ENCODE measurements at places on chromosomes 3 and 15. TPM values are rescaled to one million over a fixed set of nuclear protein-coding genes. Genes with fewer than 3 reads are reported as not detected.
A peak's percentile ranks its signal among the peaks of the same experiment; 100 is the strongest.

DNA sequence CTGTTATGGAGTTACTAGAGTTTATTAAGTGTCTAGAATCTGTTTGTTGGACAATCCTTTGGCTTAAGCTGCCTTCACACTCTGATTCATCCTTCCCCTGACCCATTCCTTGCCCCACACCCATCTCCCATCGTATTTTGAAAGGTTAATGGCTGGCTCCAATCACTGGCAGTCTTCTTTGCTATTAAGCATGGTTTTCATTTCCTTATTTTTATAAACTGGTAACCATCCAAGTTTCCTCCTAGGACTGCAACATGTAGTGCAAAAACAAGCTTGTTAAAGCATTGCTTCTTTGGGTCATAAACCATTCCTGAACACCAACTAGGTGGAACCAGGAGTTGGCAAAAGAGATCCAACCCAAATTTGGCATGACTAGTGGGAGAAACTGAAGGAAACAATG, 148.4 kb downstream of the DTWD1 start:
- H3K27ac ChIP-seq = no peak overlapping the region
- H3K36me3 ChIP-seq = no peaks in the 10 kb centered on the region
- DNase-seq = no peak
- H3K27me3 ChIP-seq = no peaks in the 10 kb centered on the region

TMC3 gene
- not detected for total RNA-seq

PLA1A gene
- not detected for total RNA-seq

GRCh38 chr15:32105258-32106241, 75.2 kb downstream of the CHRNA7 start:
- H3K27ac ChIP-seq = no peak overlapping the region
- DNase-seq = no peak
- H3K4me3 ChIP-seq = no peak overlapping the region
- H3K4me1 ChIP-seq = no peaks in the 10 kb centered on the region

NMNAT3 gene
- 5.7 TPM for total RNA-seq

- no peak for DNase-seq
- no peaks in the 10 kb centered on the region for H3K27me3 ChIP-seq
- H3K4me3 ChIP-seq = no peak overlapping the region
- no peak overlapping the region for H3K27ac ChIP-seq
Observed at GRCh38 chr3:21839592-21839991, 88.6 kb upstream of the ZNF385D start.

MYRIP gene
- total RNA-seq = 0.44 TPM

GRCh38 chr15:74530771-74531143, 10.3 kb upstream of the ARID3B start:
- no peaks in the 10 kb centered on the region for H3K36me3 ChIP-seq
- H3K27me3 ChIP-seq = no peaks in the 10 kb centered on the region
- no peak for DNase-seq
- peak overlapping the region; percentile 16 for H3K27ac ChIP-seq

GRCh38 chr3:152970851-152971250, 135.9 kb downstream of the P2RY1 start:
- DNase-seq = no peak
- H3K4me1 ChIP-seq = no peaks in the 10 kb centered on the region
- H3K4me3 ChIP-seq = no peak overlapping the region
- no peaks in the 10 kb centered on the region for H3K36me3 ChIP-seq
- no peak overlapping the region for H3K27ac ChIP-seq

GRCh38 chr3:108006881-108007331, 83.9 kb downstream of the CD47 start:
- H3K4me3 ChIP-seq = no peak overlapping the region
- DNase-seq = no peak
- peaks cover 6% of the 10 kb centered on the region for H3K4me1 ChIP-seq
- H3K27me3 ChIP-seq = no peaks in the 10 kb centered on the region
- H3K27ac ChIP-seq = no peak overlapping the region
- H3K36me3 ChIP-seq = no peaks in the 10 kb centered on the region

GOLGA8S gene
- 0.15 TPM for total RNA-seq

DPPA4 gene
- 0.27 TPM for total RNA-seq

DNA sequence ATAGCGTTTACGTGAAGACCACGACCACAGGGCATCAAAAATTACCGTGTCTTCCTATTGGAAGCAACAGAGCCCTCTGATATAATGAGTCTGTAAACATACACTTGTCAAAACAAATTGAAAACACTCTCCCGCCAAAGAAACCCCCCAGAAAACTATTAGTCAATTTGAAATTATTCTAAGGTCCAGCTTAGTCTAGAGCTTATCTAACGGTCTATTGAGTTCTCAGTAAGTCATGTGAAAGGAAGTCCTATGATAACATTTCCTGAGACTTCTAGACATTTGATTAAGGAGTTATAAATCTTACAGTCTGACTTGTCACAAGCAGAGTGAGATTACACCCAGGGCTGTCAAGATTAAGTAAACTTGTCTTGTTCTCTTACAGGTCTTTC, 356.3 kb downstream of the FOXP1 start:
- H3K36me3 ChIP-seq = no peaks in the 10 kb centered on the region
- H3K27me3 ChIP-seq = no peaks in the 10 kb centered on the region
- no peak overlapping the region for H3K27ac ChIP-seq

DNA sequence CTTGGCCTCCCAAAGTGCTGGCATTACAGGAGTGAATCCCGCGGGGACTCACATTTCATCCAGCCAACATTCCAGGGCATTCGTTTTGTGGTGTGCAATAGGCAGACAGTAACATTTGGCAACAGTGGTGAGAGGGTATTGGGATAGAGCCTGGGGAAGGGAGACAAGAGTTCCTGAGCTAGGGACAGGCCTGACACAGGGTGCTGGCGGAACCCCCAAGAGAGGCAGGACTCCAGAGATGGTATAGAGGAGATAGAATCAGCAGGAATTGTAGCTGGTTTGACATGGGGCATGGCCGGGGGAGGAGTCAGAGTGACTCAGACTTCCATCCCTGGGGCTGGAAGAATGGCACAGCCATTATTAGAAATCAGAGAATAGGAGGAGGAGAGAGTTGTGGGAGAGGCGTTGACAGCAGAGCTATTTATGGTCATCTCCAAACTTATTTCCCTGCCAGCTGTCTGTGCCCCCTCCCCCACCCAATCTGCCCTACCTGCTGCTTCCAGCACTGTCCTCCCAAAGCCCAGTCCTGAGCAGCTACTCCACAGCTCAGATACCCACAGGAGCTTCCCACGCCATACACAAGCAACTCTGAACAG, 4.4 kb upstream of the IDH2 start:
- DNase-seq = no peak
- no peaks in the 10 kb centered on the region for H3K27me3 ChIP-seq
- no peak overlapping the region for H3K4me3 ChIP-seq
- 0 out of 2 replicates have a peak overlapping the region, but pooled peaks have one; percentile 28 for H3K27ac ChIP-seq
- no peaks in the 10 kb centered on the region for H3K36me3 ChIP-seq

TEX9 gene
- 5.2 TPM for total RNA-seq

NEO1 gene
- total RNA-seq = 30.0 TPM

GRCh38 chr3:63896332-63897030, 15.7 kb downstream of the SCAANT1 start:
- no peak overlapping the region for H3K4me3 ChIP-seq
- no peak overlapping the region for H3K27ac ChIP-seq
- H3K36me3 ChIP-seq = peaks cover 8% of the 10 kb centered on the region
- no peaks in the 10 kb centered on the region for H3K27me3 ChIP-seq

DNA sequence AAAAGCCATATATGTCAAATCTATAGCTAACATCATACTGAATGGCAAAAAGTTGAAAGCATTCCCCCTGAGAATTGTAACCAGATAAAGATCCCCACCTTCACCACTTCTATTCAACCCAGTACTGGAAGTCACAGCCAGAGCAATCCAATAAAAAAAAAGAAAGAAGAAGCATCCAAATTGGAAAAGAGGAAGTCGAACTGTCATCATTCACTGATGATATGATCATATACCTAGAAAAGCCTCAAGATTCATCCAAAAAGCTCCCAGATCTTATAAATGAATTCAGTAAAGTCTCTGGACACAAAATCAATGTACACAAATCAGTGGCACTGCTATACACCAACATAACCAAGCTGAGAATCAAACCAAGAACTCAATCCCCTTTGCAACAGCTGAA, 97.4 kb downstream of the CBLB start:
- no peak overlapping the region for H3K4me3 ChIP-seq
- no peak overlapping the region for H3K27ac ChIP-seq
- no peaks in the 10 kb centered on the region for H3K27me3 ChIP-seq
- DNase-seq = no peak

DNA sequence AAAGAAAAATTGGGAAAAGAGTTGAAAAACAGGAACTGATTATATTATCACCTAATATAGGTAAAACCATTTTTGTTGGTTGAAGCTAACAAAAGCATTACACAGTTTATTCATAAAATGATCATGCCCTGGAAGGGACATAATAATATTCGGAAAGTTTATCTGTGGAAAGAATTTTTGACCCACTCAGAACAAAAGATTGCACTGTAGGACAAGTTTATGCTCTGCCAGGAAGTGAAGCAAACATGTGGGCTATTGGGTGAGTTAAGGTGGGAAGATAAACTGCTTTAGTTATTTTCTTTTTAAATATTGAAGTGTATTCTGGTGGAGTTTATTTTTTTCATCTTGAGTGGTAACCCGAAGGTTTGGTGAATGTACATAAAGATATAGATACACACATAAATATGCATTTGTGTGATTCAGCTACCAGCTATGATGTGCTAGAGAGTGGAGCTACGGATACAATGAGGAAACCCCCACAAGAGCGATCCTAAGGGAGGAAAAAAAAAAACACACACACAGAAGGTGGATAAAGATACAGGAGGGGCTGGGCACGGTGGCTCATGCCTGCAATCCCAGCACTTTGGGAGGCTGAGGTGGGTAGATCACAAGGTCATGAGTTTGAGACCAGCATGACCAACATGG, 506.4 kb upstream of the THBS1 start:
- DNase-seq = no peak
- H3K4me1 ChIP-seq = no peaks in the 10 kb centered on the region
- no peak overlapping the region for H3K4me3 ChIP-seq
- H3K27ac ChIP-seq = no peak overlapping the region

DNA sequence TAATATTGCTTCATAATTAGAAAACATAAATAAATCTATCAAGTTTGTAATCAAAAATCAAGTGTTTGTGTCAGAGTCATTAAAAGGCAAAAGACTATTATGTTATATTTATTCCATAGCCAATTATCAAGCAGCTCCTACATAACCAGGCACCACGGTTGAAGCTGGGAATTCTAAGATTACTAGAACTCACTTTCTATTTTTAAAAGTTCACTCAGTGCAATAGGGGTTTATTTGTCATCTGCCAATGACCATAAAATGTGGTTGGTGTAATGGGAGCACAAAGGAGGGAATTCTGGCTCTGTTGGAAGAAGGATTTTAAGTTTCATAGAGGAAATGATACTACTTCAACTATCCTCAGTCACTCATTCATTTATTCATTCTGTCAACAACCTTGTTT, 57.7 kb downstream of the TRIM69 start:
- no peak overlapping the region for H3K27ac ChIP-seq
- H3K4me1 ChIP-seq = no peaks in the 10 kb centered on the region
- no peaks in the 10 kb centered on the region for H3K27me3 ChIP-seq
- H3K36me3 ChIP-seq = no peaks in the 10 kb centered on the region
- H3K4me3 ChIP-seq = no peak overlapping the region

SRGAP3 gene
- total RNA-seq = 8.3 TPM

TEX55 gene
- not detected for total RNA-seq

- no peak overlapping the region for H3K4me3 ChIP-seq
- no peaks in the 10 kb centered on the region for H3K27me3 ChIP-seq
- no peaks in the 10 kb centered on the region for H3K36me3 ChIP-seq
- H3K4me1 ChIP-seq = no peaks in the 10 kb centered on the region
Observed at GRCh38 chr3:97121386-97121785, 307.0 kb downstream of the EPHA6 start.

CCRL2 gene
- total RNA-seq = not detected

GRCh38 chr3:129121016-129121791, 400 bp downstream of the RAB43 start:
- H3K27ac ChIP-seq = peak overlapping the region; percentile 70
- no peaks in the 10 kb centered on the region for H3K36me3 ChIP-seq
- no peaks in the 10 kb centered on the region for H3K27me3 ChIP-seq
- peak overlapping the region; percentile 69 for H3K4me3 ChIP-seq
- no peak for DNase-seq
- peaks cover 16% of the 10 kb centered on the region for H3K4me1 ChIP-seq

DNA sequence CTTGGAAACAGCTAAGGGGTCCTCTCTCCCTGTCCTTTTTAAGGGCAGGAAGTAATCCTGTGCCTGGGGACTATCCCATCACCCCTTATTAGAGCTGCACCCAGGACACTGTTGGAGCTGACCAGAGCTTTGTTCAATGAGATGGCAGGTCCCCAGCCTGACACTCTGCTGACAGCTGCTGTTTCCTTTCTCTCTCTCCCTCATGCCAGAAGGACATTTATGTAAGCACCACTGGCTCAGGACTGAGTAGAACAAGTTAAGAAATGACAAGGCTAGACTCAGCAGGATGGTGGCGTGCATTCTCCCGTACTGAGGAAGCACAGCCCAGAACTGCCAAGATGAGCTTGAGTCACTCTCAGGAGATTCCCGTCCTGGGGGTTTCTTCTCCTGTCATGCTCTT, 17.3 kb downstream of the GJD2 start:
- no peak overlapping the region for H3K4me3 ChIP-seq
- no peak overlapping the region for H3K27ac ChIP-seq
- no peaks in the 10 kb centered on the region for H3K36me3 ChIP-seq
- H3K4me1 ChIP-seq = no peaks in the 10 kb centered on the region
- no peak for DNase-seq
- peaks cover 84% of the 10 kb centered on the region for H3K27me3 ChIP-seq

- H3K4me1 ChIP-seq = no peaks in the 10 kb centered on the region
- no peaks in the 10 kb centered on the region for H3K27me3 ChIP-seq
- DNase-seq = no peak
- H3K27ac ChIP-seq = no peak overlapping the region
- H3K36me3 ChIP-seq = no peaks in the 10 kb centered on the region
- no peak overlapping the region for H3K4me3 ChIP-seq
Observed at GRCh38 chr3:50574444-50574831, 5.1 kb downstream of the HEMK1 start.

DNA sequence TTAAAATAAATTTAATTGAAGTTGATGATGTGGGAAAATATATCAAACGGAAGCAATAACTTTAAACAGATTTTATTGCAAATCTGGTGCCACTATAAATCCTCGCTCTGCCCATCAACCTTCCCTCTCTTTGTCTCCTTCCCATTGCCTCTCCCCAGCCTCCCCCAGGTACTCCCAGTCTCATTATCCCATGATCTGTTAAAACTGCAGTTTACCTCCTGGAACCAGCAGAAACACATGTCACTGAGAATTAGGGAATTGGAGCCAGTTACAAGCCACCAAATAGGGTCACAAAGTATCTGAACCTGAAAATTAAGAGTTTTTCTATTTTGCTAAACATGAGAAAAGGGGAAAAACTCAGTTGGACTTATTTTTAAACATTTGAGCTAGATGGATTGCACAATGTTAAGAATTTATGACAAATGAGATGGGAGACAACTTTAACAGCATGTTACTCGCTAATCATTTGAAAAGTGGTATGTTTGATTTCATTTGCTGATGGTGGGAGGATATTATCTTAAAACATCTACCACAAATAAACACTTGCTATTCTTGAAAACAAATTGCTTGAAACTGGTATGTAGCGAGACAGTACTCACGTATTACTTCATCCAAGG, 2.4 kb downstream of the PLCH1 start:
- H3K4me1 ChIP-seq = peaks cover 61% of the 10 kb centered on the region
- no peak overlapping the region for H3K4me3 ChIP-seq
- H3K27ac ChIP-seq = no peak overlapping the region
- no peaks in the 10 kb centered on the region for H3K27me3 ChIP-seq
- DNase-seq = no peak

CLDN16 gene
- total RNA-seq = not detected

PXYLP1 gene
- 15.3 TPM for total RNA-seq

All from HCT116 (cell line).